Immature natural killer cell (primary cell): ENCODE measurements at places on chromosomes 2 and 18. TPM values are rescaled to one million over a fixed set of nuclear protein-coding genes. Genes with fewer than 3 reads are reported as not detected.

DNA sequence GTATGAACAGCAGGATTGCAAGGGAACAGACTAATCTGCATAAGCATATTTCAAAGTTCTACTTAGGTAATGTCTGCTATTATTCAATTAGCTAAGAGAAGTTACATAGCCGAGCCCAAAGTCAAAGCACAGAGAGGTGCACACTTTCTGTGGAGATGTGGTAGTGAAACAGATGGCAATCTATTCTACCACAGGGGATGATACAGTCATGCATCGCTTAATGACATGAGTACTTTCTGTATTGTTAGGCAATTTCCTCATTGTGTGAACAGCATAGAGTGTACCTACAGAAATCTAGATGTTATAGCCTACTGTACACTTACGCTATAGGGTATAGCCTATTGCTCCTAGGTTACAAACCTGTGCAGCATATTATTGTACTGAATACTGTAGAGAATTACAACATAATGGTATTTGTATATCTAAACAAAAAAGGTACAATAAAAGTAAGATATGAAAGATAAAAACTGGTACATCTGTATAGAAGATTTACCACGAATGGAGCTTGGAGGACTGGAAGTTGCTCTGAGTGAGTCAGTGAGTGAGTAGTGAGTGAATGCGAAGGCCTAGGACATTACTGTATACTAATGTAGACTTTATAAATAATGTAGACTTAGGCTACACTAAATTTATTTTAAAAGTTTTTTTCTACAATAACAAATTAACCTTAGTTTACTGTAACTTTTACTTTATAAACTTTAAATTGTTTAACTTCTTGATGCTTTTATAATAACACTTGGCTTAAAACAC, 197.6 kb downstream of the MBD5 start:
- no peak overlapping the region for H3K4me3 ChIP-seq
- no peak overlapping the region for H3K27ac ChIP-seq
- no peaks in the 10 kb centered on the region for H3K36me3 ChIP-seq
- no peaks in the 10 kb centered on the region for H3K27me3 ChIP-seq
- no peaks in the 10 kb centered on the region for H3K4me1 ChIP-seq

DNA sequence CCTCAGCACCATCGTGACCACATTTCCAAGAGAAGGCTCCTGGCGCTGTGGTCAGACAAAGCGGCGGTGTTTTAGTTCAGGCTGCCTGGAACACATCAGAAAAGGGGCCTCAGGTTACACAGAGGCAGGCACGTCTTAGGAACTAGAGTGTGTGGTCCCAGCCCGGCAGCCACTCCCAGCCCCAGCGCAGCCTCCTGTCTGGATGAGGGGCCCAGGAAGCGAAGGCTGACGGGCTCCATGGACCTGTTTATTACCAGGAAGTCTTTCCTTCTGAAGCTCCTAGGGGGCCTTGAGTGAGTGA, 10.0 kb upstream of the GPR55 start:
- H3K36me3 ChIP-seq = peaks cover 8% of the 10 kb centered on the region
- no peak overlapping the region for H3K4me3 ChIP-seq
- no peak for DNase-seq
- H3K27me3 ChIP-seq = peaks cover 11% of the 10 kb centered on the region
- H3K27ac ChIP-seq = no peak overlapping the region
- H3K4me1 ChIP-seq = peaks cover 42% of the 10 kb centered on the region

- peaks cover 5% of the 10 kb centered on the region for H3K27me3 ChIP-seq
- peak; percentile 13 for DNase-seq
- peak overlapping the region; percentile 68 for H3K4me3 ChIP-seq
- H3K27ac ChIP-seq = no peak overlapping the region
- no peaks in the 10 kb centered on the region for H3K36me3 ChIP-seq
- peaks cover 10% of the 10 kb centered on the region for H3K4me1 ChIP-seq
These were observed 199.6 kb downstream of the HRH4 start for GRCh38 chr18:24659827-24660720.

DNA sequence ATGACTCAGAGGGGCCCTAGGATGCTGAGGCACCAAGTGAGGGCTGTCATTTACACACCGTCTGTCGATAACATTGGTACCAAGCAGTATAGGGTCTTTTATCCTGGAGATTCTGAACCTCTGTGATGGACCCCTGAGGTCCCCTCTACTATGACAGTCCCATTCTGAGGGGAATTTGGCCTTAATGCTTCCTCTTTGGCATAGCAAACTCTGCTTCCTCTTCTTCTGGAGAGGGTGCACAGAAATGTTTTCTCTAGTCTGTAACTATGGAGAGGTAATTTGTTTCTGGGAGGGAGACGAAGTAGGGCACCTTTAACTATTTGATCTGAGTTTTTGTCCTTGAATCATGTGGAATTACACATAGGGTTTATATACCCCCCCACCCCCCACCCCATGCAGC, 44.8 kb downstream of the INPP4A start:
- no peak for DNase-seq
- peaks cover 98% of the 10 kb centered on the region for H3K4me1 ChIP-seq
- H3K4me3 ChIP-seq = no peak overlapping the region
- no peaks in the 10 kb centered on the region for H3K27me3 ChIP-seq

GRCh38 chr2:109380502-109381326, 233.1 kb downstream of the SEPTIN10 start:
- H3K4me1 ChIP-seq = no peaks in the 10 kb centered on the region
- no peaks in the 10 kb centered on the region for H3K36me3 ChIP-seq
- H3K27me3 ChIP-seq = no peaks in the 10 kb centered on the region

Gene SERPINB12
- not detected for polyA plus RNA-seq

DNA sequence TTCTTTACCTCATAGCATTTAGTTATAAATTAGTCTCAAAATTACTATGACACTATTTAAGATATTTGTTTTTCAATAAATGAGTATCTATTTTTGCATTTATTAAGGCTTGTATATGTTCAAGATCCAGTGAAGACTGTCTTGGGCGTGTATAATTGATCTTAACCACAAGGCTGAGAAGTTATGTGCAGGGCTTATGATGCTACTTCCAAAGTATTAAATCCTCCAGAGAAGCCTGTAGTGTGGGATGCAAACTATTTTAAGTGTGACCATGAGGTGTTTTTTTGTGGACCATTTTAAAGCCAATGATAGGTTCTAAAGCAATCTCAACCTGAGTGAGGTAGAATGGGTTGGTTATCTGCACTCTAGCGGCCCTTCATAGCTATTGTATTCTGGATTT, 219.9 kb downstream of the ZNF407 start:
- peaks cover 3% of the 10 kb centered on the region for H3K4me1 ChIP-seq
- H3K4me3 ChIP-seq = no peak overlapping the region
- H3K27ac ChIP-seq = no peak overlapping the region
- DNase-seq = no peak
- H3K36me3 ChIP-seq = peaks cover 6% of the 10 kb centered on the region
- no peaks in the 10 kb centered on the region for H3K27me3 ChIP-seq

Gene SKOR2
- not detected for polyA plus RNA-seq

Gene PIK3C3
- 23.4 TPM for polyA plus RNA-seq

DNA sequence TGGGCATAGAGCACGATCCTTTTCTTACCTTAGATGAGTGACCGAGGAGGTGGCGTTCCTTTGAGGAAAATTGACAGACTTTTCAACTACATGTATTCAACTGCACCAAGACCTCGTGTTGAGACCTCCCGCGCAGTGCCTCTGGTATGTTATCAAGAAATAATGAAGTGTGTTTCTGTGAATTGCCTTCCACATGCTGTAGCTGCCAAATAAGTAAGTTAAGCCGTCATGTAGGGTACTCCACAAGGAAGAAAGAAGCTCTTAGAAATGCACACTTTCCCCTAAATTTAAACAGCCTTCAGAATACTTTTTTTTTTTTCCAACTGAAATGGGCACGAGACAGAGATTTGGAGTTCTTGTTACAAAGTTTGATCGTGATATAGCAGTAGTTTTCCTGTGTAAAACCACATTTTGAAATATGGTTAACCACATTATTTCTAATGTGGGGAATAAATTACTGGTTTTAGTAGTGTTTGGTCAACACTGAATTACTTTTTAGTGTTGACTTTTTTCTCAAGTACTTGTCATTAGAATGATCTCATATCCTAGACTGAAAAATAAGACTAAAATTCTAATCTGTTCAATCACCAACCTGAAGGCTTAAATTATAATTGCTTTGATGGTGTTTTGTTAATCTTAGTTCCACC, 30.5 kb downstream of the PDK1 start:
- peaks cover 45% of the 10 kb centered on the region for H3K36me3 ChIP-seq
- DNase-seq = peak; percentile 54
- peaks cover 30% of the 10 kb centered on the region for H3K4me1 ChIP-seq
- H3K4me3 ChIP-seq = peak overlapping the region; percentile 65
- H3K27me3 ChIP-seq = no peaks in the 10 kb centered on the region

- H3K4me1 ChIP-seq = no peaks in the 10 kb centered on the region
- no peaks in the 10 kb centered on the region for H3K36me3 ChIP-seq
- DNase-seq = no peak
- H3K4me3 ChIP-seq = no peak overlapping the region
- no peak overlapping the region for H3K27ac ChIP-seq
- H3K27me3 ChIP-seq = peaks cover 2% of the 10 kb centered on the region
These were observed 491.0 kb downstream of the SOX11 start for GRCh38 chr2:6183226-6183625.

GRCh38 chr18:33558529-33558928, 19.5 kb upstream of the ASXL3 start:
- H3K36me3 ChIP-seq = no peaks in the 10 kb centered on the region
- no peaks in the 10 kb centered on the region for H3K4me1 ChIP-seq
- no peak for DNase-seq
- no peak overlapping the region for H3K27ac ChIP-seq
- H3K27me3 ChIP-seq = no peaks in the 10 kb centered on the region
- no peak overlapping the region for H3K4me3 ChIP-seq

DNA sequence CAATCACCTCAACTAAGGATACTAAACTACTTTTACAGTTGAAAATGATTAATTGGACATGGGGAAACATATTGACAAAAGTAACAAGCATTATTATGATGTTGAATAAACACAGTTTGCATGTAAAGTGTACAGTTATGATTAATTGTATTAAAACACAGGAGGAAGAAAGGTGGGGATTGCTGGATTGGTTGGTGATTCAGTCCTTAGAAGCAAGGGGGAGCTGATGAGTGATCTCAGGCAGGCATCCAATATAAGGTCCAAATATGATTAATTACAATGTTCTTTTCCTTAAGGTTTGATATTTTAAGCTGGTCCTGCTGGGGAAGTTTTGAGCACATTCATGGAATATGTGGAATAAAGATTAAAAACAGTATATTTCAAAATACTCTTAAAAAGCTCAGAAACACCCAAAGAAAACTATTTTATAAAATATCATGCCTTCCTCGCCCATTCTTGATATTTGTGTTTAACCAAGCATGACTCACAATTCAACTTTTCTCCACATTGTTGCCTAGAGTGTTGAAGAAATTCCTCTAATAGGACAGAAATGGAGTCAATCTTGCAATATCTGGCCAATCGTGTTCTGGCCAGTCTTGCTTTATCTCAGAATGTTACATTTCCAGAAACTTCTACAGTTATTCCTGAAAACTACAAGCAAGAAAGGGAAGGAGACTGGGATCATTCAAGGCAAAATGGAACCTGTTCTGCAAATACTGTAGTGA, 268.2 kb downstream of the RPIA start:
- H3K4me1 ChIP-seq = no peaks in the 10 kb centered on the region
- DNase-seq = no peak
- H3K27me3 ChIP-seq = no peaks in the 10 kb centered on the region
- no peak overlapping the region for H3K27ac ChIP-seq
- H3K36me3 ChIP-seq = no peaks in the 10 kb centered on the region
- H3K4me3 ChIP-seq = no peak overlapping the region

DNA sequence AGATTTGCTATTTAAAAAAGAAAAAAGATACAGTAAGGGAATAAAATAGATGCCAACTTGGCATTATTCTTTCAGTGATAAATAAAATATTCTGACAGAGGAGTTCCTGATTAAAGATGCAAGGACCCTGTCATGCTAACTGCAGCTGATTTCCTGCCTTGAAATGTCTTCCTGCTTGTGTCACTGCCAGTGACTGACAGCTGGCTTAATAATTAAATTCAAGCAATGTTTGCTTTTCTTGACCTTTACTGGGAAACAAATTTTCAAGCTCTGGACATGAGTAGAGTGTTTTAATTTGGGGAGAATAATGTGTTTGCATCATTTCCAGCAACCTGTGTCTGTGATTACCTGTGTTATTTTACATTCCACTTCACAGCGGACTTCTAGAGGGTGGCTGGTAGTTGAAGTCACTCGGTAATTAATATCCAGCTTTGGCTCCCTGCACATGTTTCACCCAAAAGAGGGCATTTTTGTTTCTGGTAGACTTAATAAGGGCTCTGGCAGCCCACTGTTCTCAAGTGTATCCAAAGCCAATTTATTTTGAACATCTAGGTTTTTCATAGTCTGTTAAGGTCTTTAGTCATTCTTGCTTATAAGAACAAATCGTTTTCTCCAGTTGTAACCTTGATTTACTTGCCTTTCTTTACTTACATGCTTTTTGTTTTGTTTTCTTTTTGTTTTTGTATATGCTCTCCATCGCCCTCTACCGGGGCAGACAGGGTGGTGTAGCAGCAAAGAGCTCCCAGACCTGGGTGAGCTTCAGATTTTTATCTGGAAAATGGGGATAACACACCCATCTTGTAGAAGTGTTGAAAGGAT, 48.5 kb upstream of the PROKR1 start:
- peak; percentile 44 for DNase-seq
- no peaks in the 10 kb centered on the region for H3K36me3 ChIP-seq
- H3K27me3 ChIP-seq = peaks cover 5% of the 10 kb centered on the region
- H3K27ac ChIP-seq = no peak overlapping the region
- H3K4me1 ChIP-seq = peaks cover 13% of the 10 kb centered on the region

Gene CYP27C1
- not detected for polyA plus RNA-seq

Gene COMMD1
- 69.3 TPM for polyA plus RNA-seq
